ENCODE measurements at places on chromosomes 6 and 20.

DNA sequence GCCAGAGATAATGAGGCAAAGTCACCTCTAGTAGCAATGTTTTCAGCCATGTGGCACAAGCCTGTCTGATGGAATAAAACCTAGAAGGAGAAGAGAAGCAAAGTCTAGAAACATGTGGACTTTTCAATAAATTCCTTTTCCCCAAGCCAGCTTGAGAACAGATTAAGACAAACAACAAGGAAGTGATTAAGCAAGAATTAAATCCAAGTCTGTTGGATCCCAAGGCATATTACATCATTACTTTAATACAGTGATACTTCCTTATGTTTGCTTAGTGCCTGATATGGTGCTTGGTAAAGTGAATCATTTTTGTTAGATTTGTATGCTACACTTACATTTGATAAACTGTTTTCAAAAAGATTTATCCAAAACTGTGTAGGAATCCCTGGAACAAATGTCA, 260.3 kb upstream of the FAM83B start:
- DNase-seq: no peak

DNA sequence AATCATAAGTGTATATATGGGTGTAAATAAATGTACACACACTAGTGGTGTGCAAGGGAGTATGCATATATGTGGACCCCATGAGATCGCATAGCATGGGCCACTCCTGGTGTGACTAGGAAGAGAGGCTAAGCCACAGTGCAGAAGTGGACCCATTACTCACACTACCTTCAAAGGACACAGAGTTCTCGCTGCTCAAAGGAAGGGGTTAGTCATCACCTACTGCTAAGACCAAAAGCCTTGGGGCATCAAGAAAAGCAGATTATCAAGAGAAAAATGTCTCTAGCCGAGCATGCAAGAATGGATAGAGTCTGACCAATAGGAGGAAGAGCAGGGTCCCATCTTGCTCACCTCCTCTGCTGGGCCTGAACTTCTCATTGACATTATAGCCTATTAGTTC, 195.5 kb downstream of the MAFB start:
- no peak for DNase-seq

GRCh38 chr6:89154131-89154530, 8.3 kb downstream of the PM20D2 start:
- no peak for DNase-seq

DNA sequence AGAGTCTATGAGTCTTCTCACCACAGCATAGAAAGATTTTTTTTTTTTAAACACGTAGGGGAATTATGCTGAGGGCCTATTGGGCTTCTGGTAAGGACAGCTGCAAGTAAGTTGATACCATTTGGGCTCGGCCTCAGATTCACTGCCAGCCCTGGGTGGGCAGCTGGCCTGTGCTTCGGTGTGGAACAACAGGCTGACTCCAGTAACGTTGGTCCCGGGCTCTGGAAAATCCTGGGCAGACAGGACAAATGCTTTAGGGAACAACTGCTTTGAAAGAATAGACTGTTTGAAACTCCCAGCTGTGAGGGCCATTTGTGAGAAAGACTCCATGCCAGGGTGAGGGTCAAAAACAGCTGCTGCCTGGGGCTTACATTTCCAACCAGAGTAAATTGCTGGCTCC, 366.5 kb downstream of the QKI start:
- DNase-seq: peak; percentile 47

- peak; percentile 51 for DNase-seq
Measured at GRCh38 chr6:33118525-33119123, 42.8 kb downstream of the HLA-DPB1 start.

GRCh38 chr6:44297063-44298038, 15.8 kb downstream of the AARS2 start:
- no peak for DNase-seq

DNA sequence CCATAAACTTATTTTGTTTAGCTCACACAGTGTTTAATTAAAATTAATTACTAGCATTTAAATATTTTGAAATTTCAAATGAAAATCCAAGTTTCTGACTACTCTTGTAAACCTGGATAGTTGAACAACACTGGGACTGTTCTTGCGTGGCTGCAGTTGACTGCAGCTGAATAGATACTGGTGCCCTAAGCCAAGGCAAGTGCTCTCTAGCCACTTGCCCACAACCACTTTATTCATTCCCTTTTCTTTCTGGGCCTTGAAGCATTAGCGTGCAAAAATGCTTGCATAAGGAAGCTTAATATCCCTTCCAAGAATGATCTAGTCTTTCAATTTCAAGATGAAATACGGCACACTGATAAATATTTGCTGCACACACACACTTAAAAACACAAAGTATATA, 676.0 kb upstream of the MARCKS start:
- DNase-seq: no peak

DNA sequence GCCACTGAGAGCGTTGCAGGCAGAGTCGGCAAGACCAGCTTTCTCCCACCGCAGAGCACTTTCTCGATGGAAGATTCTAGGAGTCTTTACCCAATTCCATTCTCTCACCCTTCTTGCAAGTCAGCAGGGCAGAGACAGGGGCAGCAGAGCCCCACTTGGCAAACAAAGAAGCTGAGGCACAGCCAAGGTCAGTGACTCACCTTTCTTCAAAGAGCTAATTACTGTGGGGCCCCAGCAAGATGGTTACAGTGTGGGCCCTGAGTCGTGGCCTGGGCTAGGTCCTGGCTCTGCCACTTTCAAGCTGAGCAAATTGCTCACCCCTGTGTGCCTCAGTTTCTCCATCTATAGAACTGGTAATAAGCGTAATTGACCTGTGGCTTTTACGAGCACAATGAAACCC, 277.0 kb downstream of the PREX1 start:
- no peak for DNase-seq

GRCh38 chr6:77466055-77466450, 2.8 kb upstream of the HTR1B start:
- DNase-seq: no peak

DNA sequence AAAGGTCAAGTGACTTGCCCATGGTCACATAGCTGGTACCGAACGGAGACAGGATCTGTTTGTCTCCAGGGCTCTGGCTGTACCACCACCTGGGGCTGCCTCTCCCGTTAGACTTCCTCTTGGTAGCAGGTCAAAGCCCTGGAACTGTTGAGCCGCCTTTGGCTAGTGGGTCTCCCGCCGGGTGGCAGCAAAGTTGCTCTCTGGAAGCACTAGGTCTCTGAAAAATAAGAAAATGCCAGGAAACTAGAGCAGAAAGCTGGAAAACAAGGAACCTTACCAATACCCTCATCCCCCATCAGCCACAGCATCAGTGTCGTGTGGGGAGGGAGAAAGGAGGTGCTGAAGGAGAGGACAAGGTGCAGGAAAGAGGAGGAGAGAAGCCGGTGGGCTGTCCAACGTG, 291.0 kb upstream of the SUPT3H start:
- DNase-seq: no peak

DNA sequence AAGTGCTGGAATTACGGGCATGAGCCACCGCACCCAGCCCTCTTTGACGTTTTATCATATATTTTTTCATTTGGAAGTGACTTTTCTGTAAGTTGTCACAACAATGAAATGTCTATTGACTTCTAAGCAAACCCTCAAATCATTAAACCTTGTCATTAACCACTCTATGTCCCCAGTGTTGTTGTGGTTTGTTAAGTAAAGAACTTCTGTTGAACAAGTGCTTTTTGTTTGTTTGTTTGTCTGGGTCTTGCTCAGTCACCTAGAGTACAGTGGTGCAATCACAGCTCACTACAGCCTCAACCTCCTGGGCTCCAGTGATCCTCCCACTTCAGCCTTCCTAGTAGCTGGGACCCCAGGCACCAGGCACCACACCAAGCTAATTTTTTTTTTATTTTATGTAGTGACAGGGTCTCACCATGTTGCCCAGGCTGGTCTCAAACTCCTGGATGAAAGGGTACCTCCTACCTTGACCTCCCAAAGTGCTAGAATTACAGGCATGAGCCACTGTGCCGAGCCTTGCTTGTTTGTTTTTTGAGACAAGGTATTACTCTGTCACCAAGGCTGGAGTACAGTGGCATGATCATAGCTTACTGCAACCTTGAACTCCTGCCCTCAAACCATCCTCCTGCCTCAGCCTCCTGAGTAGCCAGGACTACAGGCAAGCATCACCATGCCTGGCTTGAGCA, 57.6 kb upstream of the LOC128125822 start:
- no peak for DNase-seq

GRCh38 chr6:14863902-14864850, 381.7 kb upstream of the JARID2 start:
- no peak for DNase-seq
